ENCODE measurements at places on chromosomes 7 and 10.

DNA sequence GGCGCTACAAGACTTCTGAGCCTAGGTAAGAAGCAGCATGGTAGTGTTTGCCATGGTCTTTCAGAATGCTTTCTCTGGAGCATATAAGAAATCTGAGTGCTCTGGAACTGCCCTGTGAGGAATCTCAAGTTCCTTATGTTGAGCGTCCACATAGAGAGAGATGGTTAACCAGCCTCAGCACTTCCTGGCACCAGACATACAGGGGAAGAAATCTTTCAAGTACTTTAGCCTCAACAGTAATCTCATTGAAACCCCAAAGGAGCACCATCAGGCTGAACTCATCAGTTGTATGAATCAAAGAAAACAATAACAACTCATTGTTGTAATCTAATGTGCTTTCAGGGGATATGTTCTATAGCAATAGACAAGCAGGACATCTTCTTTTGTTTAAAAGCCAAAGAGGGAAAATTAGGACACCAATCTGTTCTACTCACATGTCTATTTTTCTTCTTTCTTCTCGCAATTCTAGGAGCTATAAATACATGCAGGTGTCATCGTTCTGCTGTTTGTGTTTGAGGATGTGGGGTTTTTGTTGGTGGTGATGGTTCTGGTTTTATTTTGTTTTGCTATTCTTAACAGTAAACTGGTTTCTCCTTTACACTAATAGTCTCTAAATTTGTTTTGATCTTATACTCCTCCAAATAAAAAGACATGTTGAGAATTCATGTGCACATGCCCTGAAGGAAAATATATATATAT lies 1145.0 kb upstream of the LRRN3 start:
- no peak for DNase-seq

DNA sequence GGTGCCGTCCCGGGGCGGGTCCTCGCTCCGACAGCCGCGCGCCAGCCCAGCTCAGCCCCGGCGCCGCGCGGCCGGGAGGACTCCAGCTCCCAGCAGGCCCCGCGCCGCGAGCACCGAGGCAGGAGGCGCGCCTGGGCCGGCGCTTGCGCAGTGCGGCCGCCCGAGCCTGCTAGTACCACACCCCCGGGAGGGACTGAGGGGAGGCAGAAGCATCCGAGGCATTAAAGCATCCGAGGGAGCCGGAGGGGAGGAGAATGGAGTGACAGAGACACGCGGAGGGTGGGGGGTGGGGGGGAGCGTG lies at the start of gene GRK5:
Gene GRK5 (plus strand): TSS at position 206 of the 301 bp plus-strand sequence. CDS start 347 bp downstream, outside the sequence.
- peak; percentile 90 for DNase-seq

- no peak for DNase-seq
Measured at GRCh38 chr10:78630944-78631838, 437.6 kb upstream of the ZMIZ1 start.

GRCh38 chr10:91034042-91034441 lies 113.2 kb upstream of the ANKRD1 start:
- DNase-seq = no peak

- no peak for DNase-seq
Measured at GRCh38 chr10:123643315-123643714, 22.8 kb upstream of the GPR26 start.

DNA sequence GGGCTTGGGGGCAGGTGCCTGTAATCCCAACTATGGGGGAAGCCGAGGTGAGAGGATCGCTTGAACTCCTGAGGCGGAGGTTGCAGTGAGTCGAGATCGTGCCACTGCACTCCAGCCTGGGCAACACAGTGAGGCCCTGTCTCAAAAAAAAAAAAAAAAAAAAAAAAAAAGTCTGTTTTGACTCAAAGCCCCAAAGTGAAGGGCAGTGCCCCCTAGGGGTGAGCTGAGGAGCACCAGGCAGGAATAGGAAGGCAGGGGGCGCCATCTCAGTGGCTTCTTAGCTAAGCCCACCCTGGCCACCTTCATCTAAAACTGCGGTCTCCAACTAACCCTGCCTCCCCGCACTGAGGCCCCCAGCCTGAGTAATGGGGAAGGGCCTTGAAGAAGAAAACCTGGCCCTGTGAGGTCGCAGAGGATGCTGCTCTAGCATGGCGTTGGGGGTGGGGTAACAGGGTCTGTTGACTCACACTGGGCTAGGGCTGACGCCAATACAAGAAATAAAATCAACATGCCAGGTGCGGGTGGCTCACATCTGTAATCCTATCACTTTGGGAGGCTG lies 9.8 kb downstream of the PODXL start:
- DNase-seq = no peak

DNA sequence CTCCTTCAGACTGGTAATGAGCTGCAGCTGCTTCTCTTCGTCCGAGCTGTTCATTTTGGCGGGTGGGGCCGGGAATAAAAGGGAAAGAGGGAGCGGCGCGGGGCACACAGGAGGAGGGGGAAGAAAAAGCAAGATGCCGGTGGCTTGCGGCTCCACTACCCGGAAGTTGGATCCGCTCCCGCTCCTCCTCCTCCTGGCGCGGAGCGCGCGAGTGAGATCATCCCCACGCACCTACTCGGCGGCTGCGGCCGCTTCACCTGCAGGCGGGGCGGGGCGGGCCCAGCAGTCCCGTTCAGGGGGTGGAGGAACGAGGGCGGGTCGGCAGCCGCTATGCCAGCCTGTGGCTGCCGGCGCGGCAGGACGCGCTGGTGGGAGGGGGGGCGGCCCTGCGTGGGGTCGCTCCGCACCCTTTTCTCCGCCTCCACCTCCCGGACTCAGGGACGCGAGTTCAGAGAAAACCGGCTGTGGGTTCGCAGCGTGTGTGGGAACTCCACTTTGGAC lies at the start of gene SHTN1:
Gene SHTN1 (minus strand): TSS at position 162 of the 501 bp plus-strand sequence. CDS start 108 bp downstream, at position 54.
- peak; percentile 66 for DNase-seq

DNA sequence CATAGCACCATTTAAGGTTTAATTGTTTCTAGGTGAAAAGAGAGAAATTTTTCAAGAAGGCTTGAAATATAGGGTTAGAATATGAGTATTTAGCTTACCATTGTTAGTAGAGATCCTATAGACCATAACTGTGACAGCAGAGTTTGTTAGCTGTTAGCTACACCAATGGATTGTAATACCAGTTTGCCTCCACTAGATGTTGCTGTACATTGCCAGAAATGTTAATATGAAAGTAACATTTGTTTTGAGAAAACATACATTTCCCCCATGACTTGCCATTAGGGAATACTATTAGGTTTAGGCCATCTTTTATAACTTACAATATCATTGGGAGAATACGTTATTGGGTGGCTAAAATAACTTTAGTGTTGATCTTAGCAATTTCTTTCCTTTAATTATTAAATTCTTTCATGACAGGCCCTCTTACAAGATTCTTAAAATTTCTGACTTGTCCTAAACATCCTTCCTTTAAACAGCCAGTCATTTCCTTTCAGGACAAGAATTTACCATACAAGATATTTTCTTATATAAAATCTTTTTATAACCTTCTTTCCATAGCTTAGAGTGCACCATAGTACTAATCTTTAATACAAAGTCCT lies 39.5 kb downstream of the ZNF117 start:
- no peak for DNase-seq

GRCh38 chr10:59967079-59967478 lies 60.7 kb upstream of the CCDC6 start:
- no peak for DNase-seq

- no peak for DNase-seq
Measured at GRCh38 chr7:73539709-73540108, 17.6 kb upstream of the BAZ1B start.

DNA sequence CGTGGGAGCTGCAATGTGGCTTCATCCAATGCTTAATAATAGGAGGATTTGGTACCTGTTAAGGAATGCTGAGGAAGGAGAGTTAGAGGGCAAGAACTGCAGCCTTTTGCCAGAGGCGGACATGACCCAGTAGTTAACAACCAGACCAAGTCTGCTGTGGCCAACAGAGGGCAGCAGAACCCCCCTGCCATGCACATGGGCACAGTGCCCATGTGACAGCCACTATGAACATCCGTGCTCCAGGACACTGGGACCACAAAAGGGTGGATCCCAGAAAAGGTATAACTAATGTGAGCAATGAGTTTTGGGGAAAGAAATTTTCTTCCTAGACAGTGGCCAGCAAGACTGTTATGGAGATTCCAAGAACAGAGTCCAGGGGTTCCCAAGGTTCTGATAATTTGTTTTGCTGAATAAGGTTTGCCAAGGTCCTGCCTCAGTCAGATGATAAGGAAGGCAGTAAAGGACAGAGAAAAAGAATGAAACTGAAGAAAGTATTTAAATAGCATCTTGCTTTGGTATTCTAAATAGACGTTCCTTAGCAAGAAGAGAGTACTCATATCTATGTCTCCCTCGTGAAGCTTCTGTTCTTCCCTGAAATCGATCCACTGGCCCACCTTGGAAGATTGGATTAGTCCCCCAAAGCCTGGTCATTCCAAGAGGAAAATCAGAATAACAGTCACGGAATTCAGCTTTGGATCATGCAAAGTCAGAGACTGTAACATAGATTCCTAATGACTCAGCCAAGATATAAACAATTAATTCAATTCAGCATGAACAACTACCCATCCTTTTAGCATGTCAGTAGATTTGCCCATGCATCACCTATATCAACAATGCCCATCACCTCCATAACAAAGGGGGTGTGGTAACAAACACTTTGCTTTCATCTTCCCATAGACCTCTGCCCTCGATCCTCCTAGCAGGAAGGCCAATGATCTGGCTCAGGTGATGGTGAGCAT lies 56.0 kb downstream of the LGI1 start:
- DNase-seq = no peak

DNA sequence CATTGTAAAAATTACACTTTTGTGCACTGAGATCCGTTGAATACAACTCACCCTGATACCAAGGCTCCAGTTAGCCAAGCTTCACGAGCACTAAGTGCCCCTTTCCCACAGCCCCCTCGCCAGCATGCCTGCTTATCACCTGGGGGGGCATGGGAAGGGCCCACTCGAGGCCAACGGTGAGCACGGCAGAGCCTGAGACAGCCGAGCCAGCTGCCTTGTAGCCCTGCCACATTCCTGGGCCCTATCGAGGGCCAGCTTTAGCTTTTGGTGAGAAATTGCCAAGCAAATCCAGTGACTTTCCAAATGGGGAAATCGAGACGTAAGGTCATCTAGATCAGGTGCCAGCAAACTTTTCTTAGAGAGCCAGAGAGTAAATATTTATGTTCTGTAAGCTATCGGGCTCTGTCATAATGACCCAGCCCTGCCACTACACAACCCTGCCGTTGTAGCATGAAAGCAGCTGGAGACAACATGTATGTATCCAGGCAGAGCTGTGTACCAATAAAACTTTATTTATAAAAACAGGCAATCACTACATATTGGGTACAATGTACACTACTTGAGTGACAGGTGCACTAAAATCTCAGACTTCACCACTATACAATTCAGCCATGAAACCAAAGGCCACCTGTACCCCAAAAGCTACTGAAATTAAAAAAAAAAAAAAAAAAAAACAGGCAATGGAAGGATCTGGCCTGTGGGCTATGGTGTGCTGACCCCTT lies 83.6 kb downstream of the FAM53B start:
- no peak for DNase-seq
